ENCODE measurements at places on chromosomes 2 and 18.

DNA sequence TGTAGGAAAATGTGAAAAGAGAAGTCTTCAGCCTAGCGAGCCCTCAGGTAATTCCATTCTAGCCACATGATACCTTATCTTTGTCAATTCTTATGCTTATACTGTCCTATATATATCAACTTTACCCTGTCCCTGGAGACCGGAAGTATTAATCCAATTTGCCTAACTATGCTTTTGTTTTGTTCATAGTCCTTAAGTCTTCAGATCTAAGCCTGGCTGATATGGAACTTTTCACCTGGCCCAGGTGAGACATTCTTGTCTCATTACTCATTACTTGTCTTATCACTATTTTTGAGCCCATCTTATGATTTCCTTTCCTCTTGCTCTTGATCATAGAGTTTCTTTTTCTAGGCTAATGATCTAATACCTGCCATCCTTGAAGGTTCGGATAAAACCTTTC lies 194.1 kb upstream of the FANCL start:
- DNase-seq = no peak

DNA sequence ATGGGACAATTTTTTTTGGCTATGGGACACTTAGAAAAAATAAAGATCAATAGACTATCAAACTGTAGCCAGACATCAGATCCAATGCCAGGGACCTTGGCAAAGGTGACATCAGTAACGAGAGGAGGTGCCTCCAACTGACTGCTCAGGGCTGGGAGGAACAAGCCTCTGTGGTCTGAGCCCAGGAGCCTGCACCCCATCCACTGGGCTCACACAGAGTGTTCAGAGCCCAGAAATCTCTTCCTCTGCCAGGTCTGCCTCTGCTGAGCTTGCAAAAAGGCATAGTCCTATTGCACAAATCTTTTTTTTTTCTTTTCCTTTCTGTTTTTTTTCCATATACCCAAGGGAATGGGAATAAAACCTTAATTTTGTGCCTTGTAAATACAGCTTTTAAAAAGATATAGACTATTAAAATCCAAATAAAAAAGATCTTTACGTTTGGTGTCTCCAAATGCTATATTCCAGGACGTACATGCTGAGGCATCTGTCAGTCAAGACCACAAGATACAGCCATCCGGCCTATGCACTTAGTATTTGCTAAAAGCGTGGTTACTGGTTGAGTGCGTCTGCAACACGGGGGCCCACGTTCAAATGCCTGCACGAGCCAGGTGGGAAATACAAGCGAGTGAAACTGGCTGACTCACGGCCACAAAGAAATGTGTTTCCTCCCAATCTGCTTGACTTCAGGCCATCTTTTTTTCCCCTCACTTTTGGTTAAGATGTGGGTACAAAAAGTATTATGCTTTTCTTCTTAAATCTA lies 7.8 kb upstream of the ARHGAP25 start:
- peak; percentile 68 for DNase-seq

DNA sequence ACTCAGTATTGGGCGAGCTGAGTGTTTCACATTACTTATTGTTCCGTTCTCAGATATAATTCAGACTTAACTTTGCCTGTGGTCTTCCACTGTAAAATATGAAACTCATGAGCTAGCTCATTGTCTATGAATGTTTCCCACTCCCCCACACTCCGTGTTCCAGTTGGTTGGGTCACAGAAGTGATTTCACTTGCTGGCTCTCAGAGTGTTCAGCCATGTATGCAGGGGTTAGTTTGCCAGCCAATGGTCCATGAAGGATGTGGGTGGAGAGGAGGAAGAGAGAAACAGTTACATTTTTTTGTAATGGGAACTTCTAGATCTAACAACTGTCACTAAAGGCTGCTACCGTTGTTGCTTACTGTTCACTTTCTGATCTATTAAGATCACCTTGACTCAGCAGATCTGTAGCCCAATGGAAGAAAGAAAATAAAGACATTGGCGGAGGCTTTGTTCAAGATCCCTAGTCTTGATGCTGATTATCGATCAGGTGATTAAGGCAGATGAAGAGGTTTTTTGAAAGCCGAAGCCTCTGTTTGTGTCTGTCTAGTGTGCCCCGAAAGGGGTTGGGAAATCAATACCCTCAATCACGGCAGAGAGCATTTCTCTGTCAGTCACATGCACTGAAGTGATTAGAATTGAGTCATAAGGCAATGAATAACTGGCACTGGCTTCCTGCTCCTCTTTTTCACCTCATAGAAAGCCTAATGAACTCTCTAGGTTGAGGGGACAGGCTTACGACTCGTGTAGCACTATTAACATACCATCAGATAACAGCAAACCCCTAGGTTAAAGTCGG lies 279.7 kb upstream of the FIGN start:
- DNase-seq = no peak

DNA sequence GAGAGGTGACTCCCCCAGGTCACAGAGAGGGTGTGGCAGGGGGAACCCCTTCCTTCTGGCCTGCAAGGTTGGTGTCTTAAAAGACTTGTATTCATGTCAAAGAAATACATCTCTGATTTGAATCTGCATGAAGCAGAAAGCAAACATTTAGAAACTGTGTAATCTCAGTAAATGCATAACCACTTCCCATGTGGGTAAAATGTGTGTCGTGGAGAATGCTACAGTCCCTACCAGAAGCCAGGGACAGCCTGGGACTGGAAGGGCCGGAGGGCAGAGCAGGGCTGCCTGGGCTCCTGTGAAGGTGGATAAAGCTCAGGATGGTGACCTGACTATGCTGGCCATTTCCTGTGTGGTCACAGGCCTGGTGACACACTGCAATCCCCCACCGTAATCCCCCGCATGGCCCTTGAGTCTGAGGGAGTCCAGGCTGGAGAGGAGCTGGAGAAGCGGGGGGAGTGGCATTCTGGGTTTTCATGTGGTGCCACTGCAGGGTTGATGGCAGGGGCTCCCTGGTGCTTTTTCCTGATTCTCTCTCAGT lies 102.2 kb downstream of the LRRC30 start:
- DNase-seq = no peak

GRCh38 chr18:72207280-72207679 lies 336.9 kb downstream of the CBLN2 start:
- no peak for DNase-seq

GRCh38 chr2:158664987-158665386 lies 130.1 kb upstream of the DAPL1 start:
- DNase-seq = no peak

- DNase-seq = no peak
Measured at GRCh38 chr18:51153659-51154371, 43.7 kb downstream of the MEX3C start.

DNA sequence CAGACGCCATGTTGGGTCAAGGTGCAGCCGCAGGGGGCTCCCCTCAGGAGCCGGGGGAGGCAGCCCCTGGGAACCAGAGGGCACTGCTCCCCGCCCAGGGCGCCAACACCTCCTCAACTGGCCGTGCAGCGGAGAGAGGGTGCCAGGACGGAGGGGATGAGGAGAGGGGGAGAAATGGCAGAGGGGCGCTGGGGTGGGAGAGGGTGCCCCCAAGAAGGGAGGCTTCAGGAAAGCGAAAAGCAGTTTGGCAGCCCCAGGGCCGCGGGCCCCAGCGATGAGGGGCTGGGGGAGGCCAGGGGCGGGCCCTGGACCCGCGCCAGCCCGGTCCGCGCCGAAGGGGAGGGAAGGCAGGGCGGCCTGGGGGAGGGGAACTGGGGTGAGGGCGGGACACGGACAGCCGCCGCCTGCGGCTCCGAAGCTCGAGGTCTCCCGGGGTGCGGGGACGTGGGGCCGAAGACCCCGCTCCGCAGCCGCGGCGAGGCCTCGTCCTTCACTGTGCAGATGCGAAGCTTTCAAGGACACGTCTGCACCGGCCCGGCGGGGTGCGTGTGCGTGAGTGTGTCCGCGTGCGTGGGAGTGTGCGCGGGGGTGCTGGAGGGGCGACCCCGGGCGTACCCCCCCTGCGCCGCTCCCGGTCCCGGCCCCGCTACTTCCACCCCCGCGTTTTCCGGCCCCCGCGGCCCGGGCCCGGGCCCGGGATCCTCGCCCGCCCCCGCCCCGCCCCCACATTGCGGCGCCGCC lies 1.4 kb downstream of the DNMT3A start:
- DNase-seq = no peak

DNA sequence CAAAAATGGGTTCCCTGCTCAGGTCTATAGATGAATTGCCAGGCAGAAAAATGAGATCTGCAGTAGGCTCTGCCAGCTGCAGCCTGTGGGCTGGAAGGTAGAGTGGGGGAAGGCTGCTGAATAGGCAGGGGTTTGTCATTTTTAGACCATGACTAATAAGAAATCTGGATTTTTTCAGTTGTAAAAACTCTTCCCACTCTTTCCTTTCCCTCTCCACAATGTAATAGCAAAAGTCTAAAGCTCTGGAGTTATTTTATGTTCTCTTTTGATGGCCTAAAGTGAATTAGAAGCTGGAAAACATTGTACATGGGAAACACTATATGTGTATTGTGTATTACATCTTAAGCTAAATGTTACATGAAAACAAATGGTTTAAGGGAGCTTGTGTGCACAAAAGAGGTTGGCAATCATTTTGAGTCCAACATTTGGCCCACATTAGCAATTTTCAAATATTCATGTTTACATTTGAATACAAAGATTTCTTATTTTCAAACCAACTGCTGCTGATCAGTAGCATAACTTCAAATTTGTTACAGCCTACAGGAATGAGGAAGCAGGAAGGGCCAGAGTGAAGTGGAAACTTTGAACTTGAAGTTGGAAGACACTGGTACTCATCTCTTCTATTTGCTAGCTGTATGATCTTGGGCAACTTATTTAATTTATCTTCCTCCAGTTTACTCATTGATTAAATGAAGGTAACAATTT lies 407.1 kb downstream of the SLC4A3 start:
- DNase-seq = no peak

All from activated T-helper 1 cell treated with anti-CD3 and anti-CD28 coated beads, Interleukin-2, amount 50 U/mL, for 16 hours (primary cell).